Hematopoietic multipotent progenitor cell treated with erythropoietin and hydrocortisone succinate and interleukin-3 and kit ligand, for 6 days (in vitro differentiated cells): ENCODE measurements at places on chromosomes 2 and 18.

DNA sequence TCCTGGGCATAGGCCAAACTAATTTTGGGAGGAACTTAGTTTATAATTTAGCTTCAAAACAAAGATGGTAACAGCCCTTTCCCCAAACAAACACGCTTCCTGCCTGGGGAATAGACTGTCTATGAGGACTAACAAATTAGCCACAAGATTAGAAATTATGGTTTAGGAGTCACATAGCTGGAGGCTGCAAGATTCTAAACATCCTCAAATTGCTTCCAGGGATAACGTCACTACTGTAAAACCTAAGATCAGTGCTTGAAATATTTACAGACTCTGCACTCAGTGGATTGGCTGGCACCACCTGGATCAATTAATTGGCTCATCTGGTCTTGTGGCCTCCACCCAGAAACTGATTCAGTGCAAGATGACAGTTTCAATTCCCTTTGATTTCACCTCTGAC is 118.0 kb upstream of the TACR1 start:
- DNase-seq: no peak

DNA sequence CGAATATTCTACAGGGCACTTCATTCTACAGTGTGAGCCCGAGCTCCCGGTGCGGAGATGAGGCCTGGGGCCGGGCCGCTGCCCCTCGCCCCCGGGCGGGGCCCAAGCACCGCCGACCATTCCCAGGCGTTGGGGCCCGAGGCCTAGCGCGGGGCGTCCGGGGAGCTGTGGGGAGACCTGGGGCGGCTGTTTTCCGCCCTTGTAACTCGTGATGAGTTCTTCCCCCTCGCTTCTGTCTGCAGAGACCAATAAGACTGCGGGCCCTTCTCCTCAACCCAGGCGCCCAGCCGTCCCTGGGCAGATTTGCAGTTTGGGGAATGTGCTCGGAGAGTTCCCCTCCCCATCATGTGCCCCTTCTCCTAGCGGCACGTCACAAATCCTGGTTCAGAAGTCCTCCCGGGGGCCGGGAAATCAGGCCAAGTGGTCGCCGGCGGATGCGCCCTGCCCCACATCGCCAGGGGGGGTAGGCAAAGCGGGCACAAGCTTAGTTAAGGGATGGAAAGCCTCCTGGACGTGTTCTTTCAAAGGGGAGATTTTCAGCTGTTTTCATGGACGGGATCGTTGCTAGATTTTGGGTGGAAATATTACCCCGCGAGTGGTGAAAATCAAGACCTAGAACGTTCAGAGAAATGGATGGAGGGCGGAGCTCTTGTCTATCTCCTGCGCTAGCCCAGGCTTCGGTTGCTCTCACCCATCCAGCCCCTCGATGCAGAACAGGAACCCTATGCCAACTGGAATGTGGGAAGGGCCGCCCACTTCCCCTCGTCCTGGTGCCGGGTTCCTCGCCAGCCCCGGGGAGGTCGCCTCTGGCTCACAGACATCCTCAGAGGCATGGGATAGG is 18.8 kb upstream of the HAAO start:
- peak; percentile 71 for DNase-seq

DNA sequence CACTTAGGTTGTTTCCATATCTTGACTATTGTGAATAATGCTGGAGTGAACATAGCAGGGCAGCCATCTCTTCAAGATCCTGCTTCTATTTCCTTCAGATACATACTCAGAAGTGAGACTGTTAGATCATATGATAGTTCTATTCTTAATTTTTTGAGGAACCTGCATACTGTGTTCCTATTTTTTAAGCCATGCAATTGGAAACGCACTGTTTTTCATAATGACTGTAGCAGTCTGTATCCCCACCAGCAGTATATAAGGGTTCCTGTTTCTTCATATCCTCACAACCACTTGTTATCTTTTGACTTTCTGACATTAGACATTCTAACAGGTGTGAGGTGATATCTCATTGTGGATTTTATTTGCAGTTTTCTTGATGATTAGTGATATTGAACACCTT is 15.5 kb downstream of the NEURL3 start:
- DNase-seq: peak; percentile 21

GRCh38 chr2:160042054-160042453 is 20.4 kb downstream of the PLA2R1 start:
- DNase-seq: no peak

- no peak for DNase-seq
These were observed 271.8 kb downstream of the ZNF521 start for GRCh38 chr18:25080211-25080610.

GRCh38 chr2:182132605-182133004 is 147.0 kb downstream of the PPP1R1C start:
- DNase-seq: no peak

DNA sequence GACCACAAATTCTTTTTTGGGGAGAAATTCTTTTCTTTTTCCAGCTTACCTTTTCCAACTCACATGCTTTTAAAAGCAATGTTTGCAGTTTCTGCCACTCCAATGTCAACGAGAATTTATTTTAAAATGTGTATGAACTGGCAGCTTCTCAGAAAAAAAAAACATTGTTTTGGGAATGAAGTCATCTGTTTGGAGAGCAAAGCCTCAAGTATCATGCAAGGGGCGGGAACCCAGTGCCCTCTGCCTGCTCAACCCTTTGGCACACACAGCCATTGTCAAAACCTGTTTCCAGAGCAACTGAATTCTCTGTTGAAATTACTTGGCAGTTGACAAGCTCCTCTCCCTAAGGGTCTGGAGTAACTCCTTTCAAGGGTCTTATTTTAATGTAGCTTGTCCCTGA is 128.5 kb downstream of the QPCT start:
- DNase-seq: no peak

- peak; percentile 64 for DNase-seq
These were observed 11.1 kb downstream of the DHRS9 start for GRCh38 chr2:169080250-169081069.

DNA sequence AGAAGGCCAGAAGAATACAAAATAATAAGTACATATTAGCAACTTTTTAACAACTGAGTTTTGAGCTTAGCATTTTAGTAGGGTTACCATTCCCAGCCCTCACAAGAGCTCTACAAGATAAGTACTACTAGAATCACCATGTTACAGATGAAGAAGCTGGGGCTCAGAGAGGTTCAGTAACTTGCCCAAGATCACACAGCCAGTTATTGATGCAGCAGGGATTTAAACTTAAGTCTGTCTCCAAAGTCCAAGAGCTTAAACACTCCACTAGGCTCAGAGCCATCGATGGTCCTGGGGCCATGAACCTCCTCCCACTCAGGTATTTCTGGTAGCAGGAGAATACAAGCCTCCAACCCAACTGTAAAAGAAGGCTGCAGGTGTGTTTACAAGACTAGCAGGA is 30.8 kb downstream of the TNS1 start:
- no peak for DNase-seq

DNA sequence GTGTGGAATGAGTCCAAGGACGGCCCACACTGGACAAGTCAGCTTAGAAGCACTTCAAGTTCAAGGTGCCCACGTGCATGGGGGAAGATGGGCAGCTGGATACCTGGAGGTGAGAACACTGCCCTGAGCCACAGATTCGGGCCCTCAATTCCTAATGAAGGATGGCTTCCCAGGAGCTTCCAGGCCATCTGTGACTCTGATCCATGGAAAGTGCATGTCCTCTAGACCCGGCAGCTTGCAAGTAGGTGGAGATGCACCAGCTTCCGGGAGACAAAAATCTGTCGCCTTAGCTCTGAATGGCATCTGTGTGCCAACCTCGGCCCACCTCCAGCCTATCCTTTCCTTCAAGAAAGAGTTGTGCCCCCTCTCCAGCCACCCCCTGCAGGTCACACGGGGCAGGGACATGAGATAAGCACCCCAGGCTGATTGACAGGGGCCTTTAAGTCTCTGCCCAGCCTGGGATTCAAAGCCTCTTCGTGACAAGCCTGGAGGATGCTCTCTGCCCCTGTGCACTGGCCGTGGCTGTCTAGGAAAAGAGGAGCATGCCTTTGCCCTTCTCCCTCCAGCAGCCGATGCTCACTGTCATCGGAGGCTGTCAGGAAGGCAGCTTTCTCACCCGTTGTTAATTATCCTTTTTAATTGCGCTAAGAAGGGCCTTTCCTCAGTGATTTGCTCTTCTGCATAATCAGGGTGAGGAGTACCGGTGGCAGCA is 65.5 kb downstream of the BIN1 start:
- DNase-seq: no peak

DNA sequence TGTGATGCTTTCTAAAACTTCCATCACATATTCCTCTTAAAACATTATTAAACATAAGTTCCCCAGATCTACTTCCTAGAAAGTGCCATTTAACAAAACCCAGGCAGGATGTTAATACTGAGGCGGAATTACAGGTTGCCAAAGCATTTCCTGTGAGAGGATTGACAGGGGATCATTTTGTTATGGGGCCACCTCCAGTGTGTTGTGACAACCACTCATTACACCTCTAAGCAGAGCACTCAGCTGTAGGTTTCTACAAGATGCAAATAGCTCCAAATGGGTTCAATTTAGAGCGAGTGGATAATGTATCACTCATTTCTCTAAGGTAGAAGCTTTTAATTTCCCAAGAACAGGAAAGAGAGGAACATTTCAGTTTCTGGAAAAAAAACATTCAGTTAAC is 1429.5 kb upstream of the ACVR2A start:
- DNase-seq: no peak

GRCh38 chr18:34965566-34965965 is 75.6 kb upstream of the MAPRE2 start:
- DNase-seq: no peak

DNA sequence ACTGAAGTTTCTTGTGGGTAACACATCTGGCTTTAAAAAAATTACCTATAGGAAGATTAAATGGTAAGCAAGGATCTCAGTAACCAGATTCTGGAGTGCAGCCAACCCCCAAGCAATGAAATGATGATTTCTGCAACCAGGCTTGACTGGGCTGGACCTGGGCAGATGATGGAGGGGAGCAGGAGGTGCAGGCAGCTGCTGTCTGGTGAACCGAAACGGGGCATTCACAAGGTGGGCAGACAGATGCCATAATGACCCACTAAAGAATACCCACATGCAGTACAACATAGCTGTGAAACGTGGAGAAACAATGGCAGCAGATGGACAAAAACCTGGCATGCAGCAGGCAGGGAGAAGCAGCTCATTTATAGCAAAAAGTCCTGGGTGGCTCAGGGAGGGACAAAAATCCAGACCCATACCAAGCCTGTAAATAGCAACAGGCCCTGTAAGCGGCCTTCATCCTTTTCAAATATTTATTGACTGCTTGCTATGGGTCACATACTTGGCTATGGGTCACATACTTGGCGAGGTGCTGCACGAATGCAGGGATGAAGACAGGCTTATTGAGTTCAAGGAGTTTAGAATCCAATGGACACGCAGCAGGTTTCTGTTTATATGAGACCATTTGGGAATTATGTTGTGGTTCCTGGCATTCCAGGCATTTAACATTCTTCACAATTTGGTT is 244.7 kb downstream of the HRH4 start:
- no peak for DNase-seq

GRCh38 chr2:120622159-120622869 is 113.4 kb upstream of the GLI2 start:
- no peak for DNase-seq

- no peak for DNase-seq
These were observed 112.8 kb upstream of the NCK2 start for GRCh38 chr2:105631922-105632321.

DNA sequence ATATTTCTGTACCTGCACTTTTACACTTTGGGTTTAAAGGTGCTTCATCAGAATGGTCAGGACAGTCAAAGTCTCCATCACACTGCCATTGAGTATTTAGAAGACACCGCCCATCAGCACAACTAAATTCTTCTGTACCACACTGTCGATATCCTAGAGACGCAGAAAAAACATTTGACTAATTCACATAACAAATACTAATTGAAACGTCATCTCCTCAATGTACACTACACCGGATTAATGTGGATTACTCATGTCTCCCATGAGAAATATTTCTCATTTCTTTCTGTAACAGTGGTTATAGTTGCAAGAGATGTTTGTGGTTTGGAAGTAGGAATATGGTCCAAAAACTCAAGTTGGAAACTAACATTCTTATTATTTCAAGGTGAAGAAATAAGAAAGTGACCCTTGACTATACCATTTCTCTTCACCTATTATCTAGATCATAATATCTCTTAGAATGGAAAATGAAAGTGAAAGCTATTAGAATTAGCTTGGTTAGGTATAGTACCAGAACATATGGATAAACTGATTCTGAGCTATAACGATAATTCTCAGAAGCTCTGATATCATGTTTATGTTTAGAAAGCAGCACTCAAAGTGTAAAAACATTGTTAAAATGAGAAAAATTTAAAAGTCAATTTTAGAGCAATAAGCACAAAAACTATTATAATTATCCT is 1627.7 kb downstream of the LRP1B start:
- no peak for DNase-seq

DNA sequence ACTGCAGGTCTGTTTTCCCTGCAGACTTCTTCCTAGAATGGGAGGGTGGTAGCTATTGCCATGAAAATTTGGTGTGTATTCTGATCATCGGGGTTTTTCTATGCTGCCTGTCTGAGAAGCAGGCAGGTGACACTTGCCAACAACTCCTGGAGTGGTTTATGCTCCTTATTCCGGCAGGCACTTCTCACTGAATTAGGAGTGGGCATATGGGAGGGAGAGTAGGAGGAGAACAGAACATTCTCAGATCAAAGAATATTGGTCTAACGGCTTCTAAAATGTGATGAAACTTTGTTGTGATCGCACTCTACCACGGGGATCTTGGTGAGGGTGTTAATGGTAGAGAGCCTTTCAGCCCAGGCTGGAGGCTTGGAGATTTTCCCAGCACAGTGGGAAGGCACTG is 480.8 kb downstream of the PLCL1 start:
- no peak for DNase-seq

DNA sequence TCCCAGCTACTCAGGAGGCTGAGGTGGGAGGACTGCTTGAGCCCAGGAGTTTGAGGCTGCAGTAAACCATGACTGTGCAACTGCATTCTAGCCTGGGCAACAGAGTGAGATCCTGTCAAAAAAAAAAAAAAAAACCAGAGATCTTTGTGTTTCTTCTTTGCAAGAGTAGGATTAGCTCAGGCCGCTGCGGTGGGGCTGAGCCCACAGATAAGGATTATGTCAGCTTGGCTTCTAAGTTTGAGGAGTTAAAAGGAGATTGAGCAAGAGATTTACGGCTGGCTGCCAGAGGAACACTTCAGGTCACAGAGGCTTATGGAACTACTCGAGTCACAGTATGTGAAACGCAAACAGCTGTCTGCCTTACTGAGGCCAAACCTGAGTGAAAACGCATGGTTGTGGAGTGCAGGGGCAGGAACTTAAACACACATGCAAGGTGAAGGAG is 146.7 kb upstream of the L3MBTL4 start:
- peak; percentile 41 for DNase-seq

- DNase-seq: no peak
These were observed 105.3 kb downstream of the SH3RF3 start for GRCh38 chr2:109234355-109234754.

- DNase-seq: no peak
These were observed 84.1 kb downstream of the RBMS1 start for GRCh38 chr2:160409480-160409879.

DNA sequence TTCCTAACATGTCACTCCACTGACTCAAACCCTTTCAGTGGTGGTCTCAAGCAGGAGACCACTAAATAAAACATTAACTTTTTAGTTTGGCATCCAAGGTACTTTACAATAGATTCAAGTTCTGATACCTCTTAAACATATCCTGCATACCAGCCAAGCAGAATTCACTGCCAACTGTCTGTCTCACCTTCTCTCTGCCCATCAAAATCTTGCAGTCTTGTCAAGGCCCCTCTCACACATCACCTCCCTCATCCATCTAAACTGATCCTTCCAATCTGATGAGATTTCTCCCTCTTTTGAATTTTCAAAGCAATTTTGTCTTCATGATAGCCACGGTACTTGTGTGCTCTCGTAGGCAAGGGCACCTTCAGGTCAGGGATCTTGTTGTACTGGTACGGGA is 43.7 kb downstream of the SATB2 start:
- no peak for DNase-seq

GRCh38 chr2:218060118-218060517 is 8.9 kb upstream of the RUFY4 start:
- no peak for DNase-seq
